ENCODE measurements at places on chromosomes 6 and 20. TPM values are rescaled to one million over a fixed set of nuclear protein-coding genes. Genes with fewer than 3 reads are reported as not detected.

Gene C20orf144
- 0.45 TPM for total RNA-seq

Gene SNHG17
- 111 TPM for total RNA-seq

Gene FAM120B
- 13.9 TPM for total RNA-seq

Gene ELOVL4
- 1.6 TPM for total RNA-seq

Gene MUC22
- not detected for total RNA-seq

Gene TGM3
- not detected for total RNA-seq

Gene ABHD16A
- total RNA-seq = 99.1 TPM

Gene SLC23A2
- 13.2 TPM for total RNA-seq

Gene RREB1
- 42.9 TPM for total RNA-seq

Gene COL21A1
- total RNA-seq = 1.8 TPM

Gene LINC00237
- total RNA-seq = not detected

Gene TRPC4AP
- total RNA-seq = 79.0 TPM

Gene HCRTR2
- total RNA-seq = not detected

Gene GNAS-AS1
- total RNA-seq = not detected

Gene RBPJL
- total RNA-seq = not detected

Gene HSPA1L
- total RNA-seq = 4.2 TPM

Gene SDC4
- 256 TPM for total RNA-seq

Gene KIF13A
- 14.1 TPM for total RNA-seq

Gene NKX2-2
- not detected for total RNA-seq

Gene TFEB
- 4.4 TPM for total RNA-seq

Gene SLC22A7
- total RNA-seq = not detected

Gene C6orf58
- 0.31 TPM for total RNA-seq

Gene TBC1D32
- 8.4 TPM for total RNA-seq

Gene ABCF1
- 92.4 TPM for total RNA-seq

Gene DEFB124
- total RNA-seq = not detected

Gene ADGB
- total RNA-seq = not detected

Gene RNF182
- 1.6 TPM for total RNA-seq

Gene ZGPAT
- 48.4 TPM for total RNA-seq

Gene EYA2
- total RNA-seq = 0.35 TPM

Gene KCNK16
- not detected for total RNA-seq

Gene RBBP8NL
- total RNA-seq = 6.2 TPM

Gene AIF1
- total RNA-seq = not detected

Gene SMLR1
- not detected for total RNA-seq

Gene EBF4
- 6.6 TPM for total RNA-seq

Gene THEMIS
- not detected for total RNA-seq
